ENCODE measurements at places on chromosomes 4 and X.

GRCh38 chr4:2511645-2512131 lies 24.8 kb upstream of the FAM193A start:
- DNase-seq, result no peak

GRCh38 chr4:48297256-48297846 lies 27.7 kb upstream of the TEC start:
- no peak for DNase-seq

DNA sequence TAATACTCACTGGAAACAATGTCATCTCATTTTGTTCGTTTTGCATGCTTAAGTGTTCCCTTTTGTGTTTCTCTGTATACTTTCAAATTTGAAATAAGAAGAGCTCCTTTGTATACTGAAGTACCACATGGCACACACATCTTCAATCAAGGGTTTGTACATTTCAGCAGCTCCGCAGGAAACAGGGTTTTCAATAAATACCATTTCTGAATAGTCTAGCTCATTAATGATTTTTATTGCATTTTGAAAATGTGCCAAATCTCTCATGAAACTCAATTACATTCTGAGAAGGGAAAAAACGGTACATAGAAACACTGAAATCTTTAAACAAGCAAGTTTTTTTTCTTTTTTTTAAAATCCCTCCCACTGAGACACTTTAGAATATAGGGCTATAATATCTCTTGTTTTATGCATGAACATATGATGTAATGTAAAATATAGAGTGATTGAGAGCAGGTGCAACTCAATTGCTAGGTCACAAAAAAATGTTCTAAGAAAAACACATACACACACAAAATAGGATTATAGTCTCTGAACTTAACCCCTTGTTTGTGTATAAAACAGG lies 914.2 kb upstream of the PCDH7 start:
- no peak for DNase-seq

- no peak for DNase-seq
These were observed 37.7 kb downstream of the APOO start for GRCh38 chrX:23870041-23870440.

DNA sequence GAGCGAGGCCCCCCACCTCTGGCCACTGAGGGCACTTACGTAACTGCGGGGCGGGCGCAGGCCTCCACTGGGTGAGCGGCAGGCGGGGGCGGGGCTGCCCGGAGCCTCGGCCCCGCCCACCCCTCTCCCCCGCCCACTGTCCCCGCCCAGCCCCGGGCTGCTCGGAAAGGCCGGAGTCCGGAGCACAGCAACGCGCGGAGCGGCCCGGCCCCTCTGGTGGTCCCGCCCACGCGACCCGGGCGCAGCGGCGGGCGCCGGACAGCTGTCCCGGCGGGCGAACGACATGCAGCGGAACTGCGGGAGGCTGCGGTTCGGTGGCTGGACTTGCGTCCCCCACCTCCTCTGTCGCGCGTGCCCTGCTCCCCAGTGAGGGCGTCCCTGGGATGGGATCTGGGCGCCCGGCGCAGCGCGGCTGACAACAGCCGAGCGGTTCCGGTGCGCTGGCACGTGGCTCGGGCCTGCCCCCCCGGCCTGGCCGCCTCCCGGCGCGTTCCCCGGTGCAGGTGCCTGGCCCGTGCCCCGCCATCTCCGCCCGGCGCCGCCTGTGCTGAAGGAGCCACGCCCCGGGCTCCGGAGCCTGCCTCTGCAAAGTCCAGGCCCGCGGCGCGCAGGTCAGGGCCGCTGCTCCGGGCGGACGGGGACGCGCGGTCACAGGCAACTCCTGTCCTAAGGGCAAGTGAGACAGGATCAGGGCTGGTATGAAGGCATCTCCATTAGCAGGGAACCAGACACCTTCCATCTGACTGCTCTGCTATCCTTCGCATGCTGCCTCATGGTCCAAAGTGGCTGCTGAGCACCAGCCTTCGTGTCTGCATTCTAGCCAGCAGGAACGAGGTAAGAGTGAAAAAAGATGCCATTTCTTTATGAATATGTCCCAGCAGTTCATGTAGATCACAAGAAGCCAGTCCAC lies 21.8 kb upstream of the JAKMIP1 start:
- no peak for DNase-seq

DNA sequence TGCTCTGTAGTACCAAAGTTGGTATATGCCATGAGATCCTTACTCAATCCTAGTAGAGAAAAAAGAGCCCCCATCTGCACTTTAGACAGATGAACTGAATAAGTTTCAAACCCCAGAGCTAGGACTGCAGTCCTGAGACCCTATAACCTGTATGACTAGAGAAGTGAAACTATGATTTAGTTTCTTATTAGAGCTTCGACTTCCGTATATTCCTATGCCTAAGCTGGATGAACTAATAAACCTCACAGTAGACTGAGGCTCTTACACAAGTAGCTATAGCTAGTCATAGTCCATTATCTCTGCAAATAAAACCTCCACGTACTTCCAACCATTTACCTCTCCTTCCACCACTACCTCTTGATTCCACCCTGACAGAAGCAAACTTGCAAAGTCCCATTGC lies 6.3 kb upstream of the OTUD4 start:
- no peak for DNase-seq

DNA sequence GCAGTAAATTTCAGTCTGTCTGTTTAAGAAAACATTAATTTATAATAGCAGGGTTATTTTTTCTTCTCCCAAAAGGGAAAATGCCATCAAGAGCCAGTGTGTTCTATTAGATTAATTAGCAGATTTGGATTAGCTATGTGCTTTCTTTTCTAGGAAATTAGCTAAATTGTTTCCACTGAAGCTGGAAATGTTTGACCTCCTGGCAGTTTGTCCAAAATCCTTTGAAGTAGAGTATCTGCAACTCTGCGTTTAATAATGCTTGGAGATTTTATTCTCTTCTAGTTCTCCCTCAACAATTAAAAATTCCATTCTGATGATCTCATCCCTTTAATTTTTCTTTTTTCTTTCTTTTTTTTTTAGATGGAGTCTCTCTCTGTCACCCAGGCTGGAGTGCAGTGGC lies 27.1 kb upstream of the HOPX start:
- no peak for DNase-seq

GRCh38 chr4:31160146-31160545 lies 440.0 kb downstream of the PCDH7 start:
- no peak for DNase-seq

All from cerebellar nuclear complex (tissue), 1 donor.